ENCODE measurements at places on chromosomes 5 and 9. TPM values are rescaled to one million over a fixed set of nuclear protein-coding genes. Genes with fewer than 3 reads are reported as not detected.
A peak's percentile ranks its signal among the peaks of the same experiment; 100 is the strongest.

DNA sequence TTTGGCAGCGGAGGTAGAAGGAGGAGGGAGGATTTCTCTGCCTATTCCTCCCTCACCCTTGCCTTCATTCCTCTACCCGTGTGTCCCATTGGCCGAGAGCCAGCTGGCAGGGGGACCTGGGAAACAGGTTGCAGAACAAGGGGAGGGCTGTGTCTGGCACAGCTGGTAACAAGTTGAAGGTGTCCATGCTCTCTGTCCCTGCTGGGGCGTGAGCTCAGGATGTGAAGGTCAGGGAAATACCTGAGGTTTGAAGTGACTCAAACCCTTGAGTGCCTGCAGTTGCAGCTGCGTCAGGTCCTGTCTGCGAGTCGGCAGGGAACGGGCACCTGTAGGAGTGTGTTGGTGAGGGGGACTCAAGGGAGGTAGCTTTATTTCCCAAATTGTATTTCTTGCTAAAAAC lies 16.2 kb downstream of the MIGA2 start:
- peak; percentile 93 for DNase-seq

- no peak for DNase-seq
Measured at GRCh38 chr5:6359555-6360322, 18.6 kb downstream of the MED10 start.

DNA sequence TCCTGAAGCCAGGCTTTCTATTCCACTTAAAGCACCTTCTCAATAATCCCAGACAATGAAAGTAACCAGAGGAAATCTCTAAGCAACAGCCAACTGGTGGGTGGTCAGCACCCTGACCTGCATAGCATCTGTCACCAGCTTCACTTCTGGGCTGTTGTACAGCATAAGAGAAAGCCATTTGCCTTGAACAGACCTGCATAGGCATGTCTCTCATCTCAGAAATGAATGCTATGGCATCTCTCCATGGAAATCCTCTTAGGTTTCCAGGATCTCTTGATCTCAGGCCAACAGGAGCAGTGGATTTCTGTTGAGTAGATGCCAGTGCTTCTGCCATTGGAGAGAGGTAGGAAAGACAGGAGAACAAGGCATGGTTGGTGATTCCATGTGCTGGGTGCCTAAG lies 213.6 kb downstream of the GRIA1 start:
- no peak for DNase-seq

DNA sequence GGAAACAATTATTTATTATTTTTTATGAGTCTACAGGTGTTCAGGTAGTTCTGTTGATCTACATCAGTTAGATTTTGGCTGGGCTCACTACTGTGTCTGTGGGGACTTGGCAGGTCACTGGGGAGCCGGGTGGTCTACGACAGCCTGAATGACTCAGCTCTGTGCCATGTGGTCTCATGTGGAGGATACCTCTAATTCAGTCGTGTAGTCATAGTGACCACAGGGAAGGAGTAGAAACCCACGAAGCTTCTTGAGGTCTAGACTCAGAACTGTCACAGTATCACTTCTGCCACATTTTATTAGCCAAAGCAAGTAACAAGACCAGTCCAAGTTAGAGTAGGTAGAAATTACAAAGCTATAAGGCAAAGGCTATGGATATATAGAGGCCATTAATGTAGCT lies 64.7 kb upstream of the GRAMD2B start:
- DNase-seq = no peak

- no peak for DNase-seq
Measured at GRCh38 chr5:14376789-14377188, 204.8 kb upstream of the OTULINL start.

DNA sequence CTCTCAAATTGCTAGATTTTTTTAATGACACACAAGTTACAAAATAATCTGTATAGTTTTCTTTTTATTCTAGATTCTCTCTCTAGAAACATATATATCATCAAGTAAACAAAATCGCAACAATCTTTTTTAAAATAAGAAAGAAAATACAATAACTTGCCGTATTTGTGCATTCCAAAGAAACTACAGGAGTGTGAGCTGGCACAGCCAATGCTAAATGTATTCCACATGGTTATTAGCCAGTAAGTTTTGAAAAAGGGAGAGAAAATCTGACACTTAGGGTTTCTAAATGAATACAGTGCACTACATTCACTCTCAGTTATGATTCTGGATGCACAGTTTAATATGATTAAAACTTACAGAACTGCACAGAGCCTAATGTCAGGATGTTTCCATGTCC lies 117.9 kb downstream of the BNC2 start:
- no peak for DNase-seq

DNA sequence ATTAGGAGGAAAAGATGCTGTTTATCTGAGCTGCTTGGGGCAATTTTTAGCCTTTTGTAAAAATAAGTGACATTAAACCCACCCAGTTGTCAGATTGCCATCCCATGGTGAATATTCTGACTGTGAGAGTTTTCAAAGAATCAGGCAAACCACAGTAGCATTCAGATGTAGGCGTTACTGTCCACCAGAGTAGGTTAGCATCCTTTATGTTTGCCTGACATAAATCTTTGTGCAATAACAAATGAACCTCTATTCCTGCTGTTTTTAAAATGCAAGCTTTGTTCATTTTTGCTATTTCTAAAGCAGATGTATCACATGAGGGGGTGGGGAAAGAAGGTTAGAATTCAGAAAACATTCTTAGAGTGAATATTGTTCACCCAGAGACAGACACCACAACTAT lies 427.8 kb downstream of the CDH9 start:
- no peak for DNase-seq

DNA sequence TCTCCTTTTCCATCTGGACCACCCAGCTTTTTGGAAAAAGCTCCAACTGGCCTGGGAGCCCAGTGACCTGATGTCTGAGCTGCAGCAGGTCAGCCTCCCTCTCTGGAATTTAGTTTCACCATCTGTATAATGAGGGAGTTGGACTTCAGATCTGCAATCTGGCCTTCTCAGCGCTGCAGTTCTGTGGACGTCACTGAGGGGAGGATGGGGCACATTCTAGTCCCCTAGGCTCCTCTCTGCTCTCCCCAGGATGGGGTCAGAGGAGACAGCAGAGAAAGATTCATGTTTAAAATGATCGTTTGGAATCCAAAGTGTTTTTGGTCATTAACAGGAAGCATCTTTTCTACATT lies 10.2 kb downstream of the OR13J1 start:
- DNase-seq = no peak

DNA sequence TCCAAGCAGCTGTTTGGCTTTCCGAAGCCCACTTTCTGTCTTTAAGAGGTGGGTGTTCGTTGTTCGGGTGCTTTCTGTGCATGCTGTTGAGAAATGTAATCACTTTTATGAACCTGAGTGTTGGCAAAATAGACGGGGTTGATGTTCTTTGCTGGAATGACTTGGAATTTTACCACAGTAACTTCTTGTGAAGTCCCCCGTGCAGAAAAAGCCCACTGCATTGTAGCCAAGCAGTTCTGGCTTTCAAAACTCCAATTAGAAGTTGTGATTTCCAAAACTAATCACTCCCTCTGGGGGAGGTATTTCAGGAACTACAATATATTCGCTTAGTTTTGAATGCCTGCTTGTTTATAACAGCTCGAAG lies 111.1 kb downstream of the PAM start:
- no peak for DNase-seq

- no peak for DNase-seq
Measured at GRCh38 chr5:143870871-143871632, 59.1 kb downstream of the HMHB1 start.

DNA sequence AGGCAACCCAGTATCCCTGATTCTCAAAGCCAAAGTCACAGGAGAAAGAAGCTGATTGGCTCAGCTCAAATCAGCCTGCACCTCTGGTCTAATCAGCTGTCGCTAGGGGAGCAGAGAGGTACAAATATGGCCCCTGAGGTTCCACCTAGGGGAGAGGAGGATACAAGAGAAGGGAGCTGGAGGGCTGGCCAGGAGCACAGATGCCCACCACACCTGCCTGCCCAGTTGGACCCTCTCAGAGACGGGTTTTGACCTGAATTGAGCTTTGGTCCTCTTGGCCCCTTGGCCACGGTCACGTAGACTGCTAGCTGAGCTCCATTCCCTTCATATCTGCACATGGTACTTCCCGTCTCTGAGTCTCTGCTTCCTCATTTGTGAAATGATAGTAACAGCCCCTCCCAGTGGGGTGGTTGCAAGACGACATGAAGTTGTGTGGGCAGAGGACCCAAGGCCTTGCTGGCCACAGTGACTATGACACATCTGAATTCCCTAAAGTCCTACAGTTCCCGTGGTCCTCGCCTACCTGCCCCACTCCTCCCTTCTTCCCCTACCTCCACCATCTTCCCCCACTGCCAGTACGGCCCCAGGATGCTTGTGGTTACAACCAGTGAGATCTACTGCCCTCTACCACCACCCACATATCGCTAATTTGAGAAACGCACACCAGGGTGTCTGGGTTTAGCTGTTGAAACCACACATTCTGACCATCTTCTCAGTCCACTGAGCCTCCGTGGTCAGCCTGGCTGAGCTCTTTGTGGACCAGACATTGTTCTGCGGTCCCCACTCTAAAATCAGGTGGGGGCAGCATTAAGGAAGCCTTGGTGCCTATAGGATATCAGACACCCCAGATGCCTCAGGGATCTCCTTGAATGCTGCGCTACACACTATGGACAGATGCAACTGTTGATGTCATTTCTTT lies 60.3 kb upstream of the NEK6 start:
- DNase-seq = no peak

DNA sequence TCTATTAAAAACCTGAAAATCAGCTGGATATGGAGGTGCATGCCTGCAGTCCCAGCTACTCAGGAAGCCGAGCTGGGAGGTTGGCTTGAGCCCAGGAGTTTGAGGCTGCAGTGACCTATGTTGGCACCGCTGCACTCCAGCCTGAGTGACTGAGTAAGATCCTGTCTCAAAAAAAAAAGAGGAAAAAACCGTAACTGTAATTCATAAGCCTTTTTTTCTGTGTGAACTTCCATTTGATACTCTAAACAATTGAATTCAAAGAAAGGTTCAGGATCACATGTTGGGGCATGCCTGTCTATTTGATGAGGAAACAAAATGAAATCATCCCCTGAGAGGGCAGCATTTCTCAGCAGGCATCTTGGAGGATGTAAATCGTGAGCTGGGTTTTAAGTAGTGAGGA lies 38.8 kb downstream of the ITGA2 start:
- no peak for DNase-seq

SLC6A7 gene
- not detected for total RNA-seq

OTP gene
- not detected for total RNA-seq

FAM200C gene
- total RNA-seq = 4.3 TPM

MEIKIN gene
- not detected for total RNA-seq

Measured in left ventricle myocardium superior (tissue), 1 donor.